ENCODE measurements at places on chromosomes 1 and 21.

GRCh38 chr1:67636146-67636545, 48.9 kb upstream of the GADD45A start:
- H3K36me3 ChIP-seq = no peaks in the 10 kb centered on the region
- H3K27me3 ChIP-seq = no peaks in the 10 kb centered on the region
- H3K4me3 ChIP-seq = no peak overlapping the region
- no peak overlapping the region for H3K27ac ChIP-seq

DNA sequence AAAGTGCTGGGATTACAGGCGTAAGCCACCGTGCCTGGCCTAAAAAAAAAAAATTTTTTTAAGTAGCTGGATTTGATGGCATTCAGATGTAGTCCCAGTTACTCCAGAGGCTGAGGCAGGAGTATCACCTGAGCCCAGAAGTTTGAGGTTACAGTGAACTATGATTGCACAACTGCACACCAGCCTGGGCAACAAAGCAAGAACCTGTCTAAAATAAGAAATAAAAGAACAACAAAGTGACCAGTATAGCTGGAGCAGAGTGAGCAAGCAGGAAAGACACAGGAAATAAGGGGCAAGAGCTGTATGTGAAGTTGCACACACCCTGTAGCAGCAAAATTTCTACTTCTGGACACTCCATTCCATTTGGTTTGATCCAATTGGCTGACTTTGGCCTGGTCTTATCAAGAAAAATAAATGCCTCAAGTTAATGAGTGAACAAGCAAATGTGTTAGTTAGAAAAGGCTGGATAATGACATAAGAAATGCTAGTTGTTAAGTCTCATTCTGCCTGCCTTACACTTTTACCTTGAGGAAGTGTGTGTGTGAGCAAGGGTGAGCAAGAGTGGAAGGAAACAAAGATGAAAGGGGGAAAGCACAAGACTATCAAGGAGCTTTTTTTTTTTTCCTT, 7.9 kb downstream of the ATP5IF1 start:
- H3K27ac ChIP-seq = peak overlapping the region; percentile 94
- H3K27me3 ChIP-seq = no peaks in the 10 kb centered on the region
- peak overlapping the region; percentile 11 for H3K4me3 ChIP-seq
- peaks cover 57% of the 10 kb centered on the region for H3K4me1 ChIP-seq

- no peak overlapping the region for H3K4me3 ChIP-seq
- no peaks in the 10 kb centered on the region for H3K27me3 ChIP-seq
- H3K4me1 ChIP-seq = peaks cover 23% of the 10 kb centered on the region
Observed at GRCh38 chr21:45078877-45079281, 4.5 kb downstream of the ADARB1 start.

- no peak for DNase-seq
- H3K4me3 ChIP-seq = no peak overlapping the region
- no peak overlapping the region for H3K27ac ChIP-seq
- no peaks in the 10 kb centered on the region for H3K36me3 ChIP-seq
Observed at GRCh38 chr1:177021687-177022086, 142.8 kb downstream of the ASTN1 start.

- H3K27ac ChIP-seq = no peak overlapping the region
- peaks cover 50% of the 10 kb centered on the region for H3K4me1 ChIP-seq
Observed at GRCh38 chr1:161768986-161769672, 3.0 kb downstream of the ATF6 start.

DNA sequence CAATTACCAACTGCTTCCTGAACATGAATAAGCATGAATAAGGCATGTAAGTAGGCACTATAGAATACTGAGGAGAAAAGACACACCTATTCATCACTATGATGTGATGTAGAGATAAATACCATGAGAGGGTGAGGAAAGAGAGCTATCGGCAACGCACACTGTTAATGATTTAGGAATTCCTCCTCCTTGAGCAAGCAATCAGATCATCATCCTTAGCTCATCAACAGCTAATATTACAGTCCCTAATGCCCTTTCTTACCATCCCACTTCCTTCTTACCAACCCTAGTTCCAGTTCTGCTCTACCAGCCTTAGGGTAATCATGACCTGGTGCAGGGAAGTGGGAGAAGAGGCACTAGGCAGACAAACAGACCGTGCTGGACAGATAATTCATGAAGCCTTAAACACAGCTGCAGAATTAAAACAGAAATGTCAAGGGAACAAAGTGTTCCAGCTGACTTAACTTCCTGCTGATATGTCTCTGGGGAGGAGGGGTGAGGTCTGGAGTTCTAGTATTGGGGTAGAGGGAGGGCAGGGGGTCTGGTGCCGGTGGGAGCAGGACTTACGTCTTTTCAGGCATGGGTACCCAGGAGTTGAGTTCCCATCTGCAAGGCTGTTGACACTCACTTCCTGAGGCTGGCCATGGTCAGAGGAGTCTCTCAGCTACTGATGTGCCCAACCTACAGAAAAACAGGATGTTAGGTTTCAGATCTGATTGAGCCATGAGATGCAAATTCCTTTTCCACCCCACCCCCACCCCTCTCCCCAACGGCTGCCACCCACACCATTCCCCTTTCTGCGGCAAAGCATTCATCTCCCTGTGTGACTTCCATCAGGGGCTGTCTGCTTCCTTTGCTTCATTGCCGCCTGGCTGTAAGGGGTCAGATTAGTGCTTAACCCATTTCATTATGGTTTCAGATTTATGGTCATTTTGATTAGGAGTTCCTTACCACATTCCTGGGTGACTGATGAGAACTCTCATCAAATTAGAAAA, 12.6 kb upstream of the RCSD1 start:
- no peaks in the 10 kb centered on the region for H3K4me1 ChIP-seq
- DNase-seq = peak; percentile 56
- no peaks in the 10 kb centered on the region for H3K27me3 ChIP-seq
- no peaks in the 10 kb centered on the region for H3K36me3 ChIP-seq

GRCh38 chr1:119660253-119661083, 12.4 kb upstream of the ZNF697 start:
- no peak for DNase-seq
- no peak overlapping the region for H3K4me3 ChIP-seq
- H3K36me3 ChIP-seq = no peaks in the 10 kb centered on the region
- H3K27me3 ChIP-seq = no peaks in the 10 kb centered on the region

DNA sequence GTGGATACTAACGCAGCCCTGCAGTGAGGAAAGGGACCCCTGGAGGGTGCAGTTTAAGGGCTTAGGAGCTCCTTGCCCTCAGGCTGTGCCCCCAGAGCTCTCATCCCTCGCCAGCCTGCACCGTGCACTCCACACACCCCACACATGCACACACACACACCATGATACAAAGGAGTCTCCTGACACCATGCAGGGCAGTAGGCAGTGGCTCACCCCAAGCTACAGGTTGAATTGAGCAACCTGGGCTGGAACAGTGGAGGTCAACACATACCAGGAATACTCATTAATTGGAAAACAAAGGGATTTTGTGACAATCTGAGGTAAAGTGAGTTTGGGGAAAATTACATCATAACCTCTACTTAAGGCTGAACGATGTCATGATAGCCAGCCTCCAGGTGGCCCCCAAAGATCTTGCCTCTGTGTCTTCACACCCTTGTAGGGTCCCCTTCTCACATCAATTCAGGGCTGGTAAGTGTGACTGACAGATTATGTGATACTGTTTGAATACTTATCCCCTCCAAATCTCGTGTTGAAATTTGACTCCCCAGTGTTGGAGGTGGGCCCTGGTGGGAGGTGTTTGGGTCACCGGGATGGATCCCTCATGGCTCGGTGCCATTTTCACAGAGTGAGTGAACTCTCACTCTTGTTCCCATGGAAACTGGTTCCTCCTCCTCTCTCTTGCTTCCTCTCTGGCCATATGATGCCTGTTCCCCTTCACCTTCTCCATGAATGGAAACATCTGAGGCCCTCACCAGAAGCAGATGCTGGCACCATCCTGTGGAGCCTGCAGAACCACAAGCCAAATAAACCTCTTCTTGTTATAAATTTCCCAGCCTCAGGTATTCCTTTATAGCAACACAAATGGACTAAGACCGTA, 111.0 kb upstream of the RAB4A start:
- DNase-seq = no peak
- no peaks in the 10 kb centered on the region for H3K36me3 ChIP-seq
- no peak overlapping the region for H3K27ac ChIP-seq
- H3K4me1 ChIP-seq = no peaks in the 10 kb centered on the region
- H3K27me3 ChIP-seq = no peaks in the 10 kb centered on the region

DNA sequence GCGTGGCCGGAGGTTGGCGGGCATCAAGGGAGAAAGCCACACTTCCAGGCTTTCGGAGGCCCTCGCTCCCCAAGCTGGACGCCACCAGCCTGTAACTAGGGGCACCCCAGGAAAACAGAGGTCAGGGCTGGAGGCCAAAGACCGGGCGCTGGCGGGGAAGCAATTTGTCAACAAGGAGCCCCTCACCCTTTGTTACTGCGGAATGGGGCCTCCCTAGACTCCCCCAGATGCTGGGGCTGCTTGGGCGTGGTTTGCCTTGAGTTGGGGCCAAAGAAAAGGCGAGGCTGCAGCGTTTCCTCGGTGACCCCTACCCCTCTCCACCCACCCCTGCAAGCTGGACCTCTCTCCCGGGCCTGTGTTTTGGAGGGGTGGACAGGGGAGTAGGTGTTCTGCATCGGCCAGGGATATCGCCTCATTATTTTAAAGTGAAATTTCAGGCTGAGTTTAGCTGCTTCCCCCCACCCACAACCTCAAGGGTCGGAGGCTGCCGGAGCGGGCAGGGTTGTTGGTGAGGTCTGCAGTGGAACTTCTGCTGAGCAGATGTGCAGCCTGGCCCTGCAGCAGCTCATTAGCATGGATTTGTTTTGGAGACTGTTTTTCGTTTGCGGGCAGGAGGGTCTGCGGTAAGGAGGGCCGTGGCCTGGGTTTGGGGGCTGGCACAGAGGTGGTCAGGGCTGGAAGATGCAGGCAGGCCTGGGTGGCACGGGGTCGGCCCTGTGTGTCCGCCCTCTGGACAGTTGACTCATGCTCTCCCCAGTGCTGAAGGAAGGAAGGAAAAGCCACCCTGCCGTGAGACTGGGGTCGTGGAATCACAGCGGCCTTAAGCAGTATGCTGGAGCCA, 1.5 kb downstream of the NBL1 start:
- H3K27ac ChIP-seq = peak overlapping the region; percentile 77
- DNase-seq = no peak
- peaks cover 12% of the 10 kb centered on the region for H3K4me1 ChIP-seq
- H3K36me3 ChIP-seq = no peaks in the 10 kb centered on the region
- peaks cover 10% of the 10 kb centered on the region for H3K27me3 ChIP-seq

DNA sequence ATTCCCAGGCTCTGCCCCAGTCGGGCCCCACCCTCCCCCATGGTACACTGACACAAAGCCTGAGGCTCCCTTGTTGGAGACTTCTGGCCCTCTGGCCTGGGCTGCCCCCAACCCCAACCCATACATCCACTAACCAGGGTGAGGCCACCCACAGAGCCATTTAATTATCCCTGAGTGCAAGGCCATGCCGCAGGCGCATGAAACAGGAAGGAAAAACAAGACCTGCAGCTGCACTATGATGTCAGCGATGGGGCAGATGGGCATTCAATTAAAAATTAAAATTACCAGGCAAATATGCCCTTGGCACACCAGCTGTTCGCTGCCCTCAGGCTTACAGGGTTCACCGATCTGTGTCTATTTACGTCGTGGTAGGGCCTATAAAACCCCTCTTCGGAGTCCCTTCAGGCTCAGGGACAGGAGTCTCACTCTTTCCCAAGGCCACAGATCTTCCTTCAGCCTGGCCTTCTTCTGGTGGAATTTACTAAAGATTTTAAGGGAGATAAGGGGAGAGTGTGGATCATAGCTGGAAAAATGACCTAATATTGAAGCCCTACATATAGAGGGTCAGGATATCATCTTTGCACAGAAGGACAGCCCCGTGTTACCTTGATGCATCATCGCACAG, 29.6 kb upstream of the RGS16 start:
- H3K36me3 ChIP-seq = no peaks in the 10 kb centered on the region
- no peaks in the 10 kb centered on the region for H3K4me1 ChIP-seq
- no peak for DNase-seq
- no peak overlapping the region for H3K27ac ChIP-seq
- no peak overlapping the region for H3K4me3 ChIP-seq
- no peaks in the 10 kb centered on the region for H3K27me3 ChIP-seq

DNA sequence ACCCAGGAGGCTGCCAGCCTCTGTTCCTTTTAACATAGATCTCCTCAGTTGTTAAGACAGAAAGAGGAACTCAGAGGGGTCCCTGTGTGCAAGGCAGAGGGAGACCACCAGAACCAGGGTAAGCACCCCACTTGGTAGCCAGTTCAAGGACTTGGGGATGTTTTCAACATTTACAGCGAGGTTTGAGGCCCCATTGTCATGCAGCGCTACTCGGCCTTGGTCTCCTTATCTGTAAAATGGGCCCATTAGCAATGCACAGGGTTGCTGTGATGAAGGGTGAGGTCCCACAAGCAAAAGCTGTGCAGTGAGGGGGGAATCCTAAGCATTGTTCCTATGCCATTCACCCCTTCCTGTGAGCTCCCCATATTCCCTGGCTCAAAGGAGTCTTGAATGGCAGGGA, 4.2 kb downstream of the SIM2 start:
- H3K4me1 ChIP-seq = peaks cover 28% of the 10 kb centered on the region
- H3K36me3 ChIP-seq = no peaks in the 10 kb centered on the region
- no peak overlapping the region for H3K27ac ChIP-seq
- DNase-seq = no peak
- H3K27me3 ChIP-seq = peaks cover 96% of the 10 kb centered on the region
- H3K4me3 ChIP-seq = no peak overlapping the region

All from gastrocnemius medialis (tissue), 4 donors.